Amygdala (tissue), 56 donors: ENCODE measurements at places on chromosomes 4 and X.

- DNase-seq: no peak
Observed at GRCh38 chrX:130419263-130419662, 17.5 kb downstream of the RBMX2 start.

DNA sequence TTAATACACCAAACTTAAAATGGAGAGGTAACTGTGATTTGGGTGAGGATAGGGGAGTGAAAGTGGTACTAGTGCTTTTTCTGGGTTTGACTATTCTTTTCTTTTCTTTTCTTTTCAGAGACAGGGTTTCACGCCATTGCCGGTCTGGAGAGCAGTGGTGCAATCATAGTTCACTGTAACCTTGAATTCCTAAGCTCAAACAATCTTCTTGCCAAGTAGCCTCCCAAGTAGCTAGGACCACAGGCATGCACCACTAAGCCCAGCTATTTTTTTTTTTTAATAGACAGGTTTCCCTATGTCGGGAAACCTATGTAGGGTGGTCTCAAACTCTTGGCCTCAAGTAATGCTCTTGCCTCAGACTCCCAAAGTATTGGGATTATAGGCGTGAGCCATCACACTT is 3.0 kb upstream of the ARMCX4 start:
- no peak for DNase-seq

DNA sequence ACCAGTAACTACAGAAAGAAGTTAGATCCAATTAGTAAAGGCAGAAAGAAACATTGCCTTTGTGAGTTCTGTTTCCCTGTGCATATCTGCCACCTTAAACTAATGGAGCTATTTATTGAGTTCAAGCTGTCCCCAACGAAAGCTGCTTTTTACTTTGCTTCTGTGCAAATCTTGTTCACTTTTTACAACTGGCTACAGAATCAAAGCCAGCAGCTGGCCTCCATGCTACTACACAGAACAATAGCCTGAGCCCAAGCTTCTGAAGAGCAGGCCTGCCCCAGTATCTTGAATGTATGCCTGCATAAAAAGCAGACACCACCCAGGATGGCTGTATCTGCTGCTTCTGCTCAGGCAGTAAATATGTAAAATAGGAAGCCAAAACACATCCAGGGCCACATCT is 28.1 kb downstream of the ANK2 start:
- peak; percentile 52 for DNase-seq

GRCh38 chr4:62450740-62451139 is 1250.6 kb downstream of the ADGRL3 start:
- DNase-seq: no peak

DNA sequence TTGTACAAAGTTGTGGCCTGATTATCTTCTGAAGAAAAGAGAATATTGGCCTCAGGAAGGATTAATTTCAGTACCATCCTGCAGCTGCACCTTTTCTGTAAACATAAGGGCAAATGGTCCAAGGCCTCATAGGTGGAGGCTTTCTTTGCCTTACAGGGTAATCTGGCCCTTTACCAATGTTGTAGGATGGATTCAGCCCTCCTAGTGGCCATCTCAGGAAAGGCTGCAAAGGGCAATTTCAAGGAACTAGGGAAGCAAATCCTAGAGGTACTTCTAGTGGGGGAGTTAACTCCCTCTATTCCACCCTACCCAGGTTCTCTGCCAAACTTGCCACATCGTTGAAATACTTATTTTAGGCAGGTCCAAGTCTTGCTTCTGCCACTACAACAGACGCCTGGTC is 57.6 kb downstream of the UGT2B11 start:
- DNase-seq: no peak

DNA sequence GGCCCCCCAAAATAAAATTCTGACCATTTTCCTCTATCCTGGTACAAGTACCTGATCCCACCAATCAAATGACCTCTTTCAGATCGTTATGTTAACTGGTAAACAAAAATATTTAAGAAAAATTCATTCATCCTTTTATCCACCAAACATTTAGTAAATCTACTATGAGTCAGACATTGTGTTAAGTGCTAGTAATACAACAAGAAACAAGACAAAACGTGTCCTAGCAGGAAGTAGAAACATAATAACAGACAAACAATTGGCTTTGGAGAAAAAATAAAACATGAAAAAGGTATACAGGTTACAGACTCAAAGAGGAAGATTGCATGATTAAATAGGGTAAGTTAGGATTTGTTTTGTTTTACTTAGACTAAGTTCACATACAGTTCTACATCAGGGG is 43.7 kb downstream of the ANTXR2 start:
- DNase-seq: no peak

GRCh38 chr4:115108850-115109249 is 4.6 kb downstream of the NDST4 start:
- DNase-seq: no peak

GRCh38 chr4:174198828-174199227 is 84.6 kb downstream of the FBXO8 start:
- DNase-seq: no peak

DNA sequence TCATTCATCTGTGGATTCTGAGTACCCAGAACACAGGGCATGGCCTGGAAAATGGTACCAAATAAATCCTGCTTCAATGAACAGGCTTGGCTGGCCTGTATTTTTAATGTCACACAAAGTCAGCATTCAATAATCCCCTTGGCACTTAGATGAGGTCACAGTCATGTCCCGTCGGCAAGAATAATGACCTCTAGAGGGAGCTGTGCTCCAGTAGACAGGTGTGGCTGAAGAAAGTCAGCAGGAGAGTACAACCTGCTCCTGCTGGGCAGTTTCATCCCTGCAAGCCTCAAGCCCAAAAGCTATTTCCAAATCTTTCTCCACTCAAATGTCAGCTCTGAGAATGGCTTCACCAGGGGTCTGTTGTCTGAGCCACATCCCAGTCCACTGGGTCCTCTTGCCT is 404.0 kb upstream of the F9 start:
- DNase-seq: no peak

DNA sequence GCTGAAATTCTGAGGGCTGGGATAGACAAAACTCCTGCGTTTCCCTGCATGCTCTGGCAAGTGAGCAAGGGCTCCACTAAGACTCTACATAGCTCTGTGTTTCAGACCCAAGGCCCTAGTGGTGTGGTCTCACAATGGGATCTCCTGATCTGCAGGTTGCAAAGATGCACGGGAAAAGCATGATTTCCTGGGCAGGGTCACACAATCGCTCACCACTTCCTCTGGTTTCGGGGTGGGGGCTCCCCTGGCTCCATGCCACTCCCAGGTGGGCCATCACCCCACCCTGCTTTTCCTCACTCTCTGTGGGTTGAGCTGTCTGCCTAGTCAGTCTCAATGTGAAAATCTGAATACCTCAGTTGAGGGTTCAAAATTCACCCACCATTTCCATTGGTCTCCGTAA is 111.5 kb downstream of the KLF8 start:
- DNase-seq: no peak

DNA sequence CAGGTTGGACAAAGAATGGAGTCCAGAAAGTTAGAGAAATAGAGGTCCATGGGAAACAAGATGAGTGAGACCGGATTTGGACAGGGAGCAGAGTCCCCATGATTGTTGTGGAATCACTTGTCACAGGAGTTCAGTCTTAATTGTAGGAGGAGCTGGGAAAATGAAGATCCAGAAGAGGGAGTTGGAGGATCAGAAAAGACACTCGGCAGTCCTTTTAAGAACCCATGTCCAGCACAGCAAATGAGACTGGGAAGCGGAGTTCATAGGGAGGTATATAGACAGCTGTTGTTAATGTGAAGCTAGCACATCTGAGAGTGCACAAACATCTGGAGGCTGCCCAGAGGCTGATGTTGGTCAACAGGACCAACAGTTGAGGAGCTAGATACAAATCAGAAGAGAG is 111.4 kb upstream of the RXFP1 start:
- no peak for DNase-seq

DNA sequence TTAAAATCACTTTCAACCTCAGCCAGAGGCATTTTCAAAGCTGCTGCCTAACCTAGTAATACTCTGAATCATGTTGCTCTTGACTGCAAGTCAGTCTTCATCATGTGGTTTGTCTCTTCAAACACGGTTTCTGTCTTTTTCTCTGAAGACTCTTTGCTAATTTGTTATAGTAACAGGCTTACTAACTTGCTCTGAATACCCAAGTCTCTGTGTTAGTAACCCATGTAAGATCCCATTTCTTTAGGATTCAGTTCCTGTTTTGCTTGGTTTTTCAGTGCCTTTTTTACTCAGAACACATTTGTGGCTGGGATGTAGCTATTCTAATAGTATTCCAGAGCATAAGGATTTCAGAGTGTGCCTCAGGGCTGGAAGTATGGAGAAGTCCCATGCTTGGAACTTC is 1450.6 kb upstream of the IGFBP7 start:
- DNase-seq: no peak

GRCh38 chr4:137545461-137545861 is 13.2 kb upstream of the PCDH18 start:
- DNase-seq: no peak

GRCh38 chrX:145843146-145843904 is 25.7 kb downstream of the SLITRK2 start:
- peak; percentile 34 for DNase-seq

- DNase-seq: no peak
Observed at GRCh38 chr4:53592686-53593501, 1.6 kb upstream of the LNX1 start.

- no peak for DNase-seq
Observed at GRCh38 chr4:186348433-186348832, 82.4 kb downstream of the F11 start.

DNA sequence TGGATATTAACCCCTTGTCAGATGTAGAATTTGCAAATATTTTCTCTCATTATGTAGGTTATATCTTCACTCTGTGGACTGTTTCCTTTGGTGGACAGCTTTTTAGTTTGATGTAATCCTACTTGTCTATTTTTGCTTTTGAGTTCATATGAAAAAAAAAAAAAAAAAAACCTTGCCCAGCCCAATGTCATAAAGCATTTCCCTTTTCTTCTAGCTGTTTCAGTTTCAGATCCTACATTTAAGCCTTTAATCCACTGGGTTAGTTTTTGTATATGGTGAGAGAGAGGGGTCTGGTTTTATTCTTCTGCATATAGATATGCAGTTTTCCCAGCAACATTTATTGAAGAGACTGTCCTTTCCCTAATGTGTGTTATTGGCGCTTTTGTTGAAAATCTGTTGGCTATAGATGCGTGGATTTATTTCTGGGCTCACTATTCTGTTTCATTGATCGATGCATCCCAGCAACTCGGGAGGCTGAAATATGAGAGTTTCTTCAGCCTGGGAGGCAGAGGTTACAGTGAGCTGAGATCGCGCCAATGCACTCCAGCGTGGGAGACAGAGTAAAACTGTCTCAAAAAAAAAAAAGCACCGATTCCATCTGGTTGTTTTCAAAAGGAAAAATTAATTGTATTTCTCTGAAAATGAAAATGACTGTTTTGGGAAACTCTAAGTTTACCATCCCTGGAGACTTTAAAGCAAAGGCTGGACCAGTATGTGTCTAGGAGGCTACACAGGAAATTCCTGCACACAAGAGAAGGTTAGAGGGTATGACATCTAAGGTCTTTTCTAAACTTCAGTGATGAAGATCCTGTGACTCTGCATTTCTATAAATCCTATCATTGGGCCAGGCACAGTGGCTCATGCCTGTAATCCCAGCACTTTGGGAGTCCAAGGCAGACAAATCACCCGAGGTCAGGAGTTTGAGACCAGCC is 35.6 kb downstream of the STEEP1 start:
- DNase-seq: no peak

DNA sequence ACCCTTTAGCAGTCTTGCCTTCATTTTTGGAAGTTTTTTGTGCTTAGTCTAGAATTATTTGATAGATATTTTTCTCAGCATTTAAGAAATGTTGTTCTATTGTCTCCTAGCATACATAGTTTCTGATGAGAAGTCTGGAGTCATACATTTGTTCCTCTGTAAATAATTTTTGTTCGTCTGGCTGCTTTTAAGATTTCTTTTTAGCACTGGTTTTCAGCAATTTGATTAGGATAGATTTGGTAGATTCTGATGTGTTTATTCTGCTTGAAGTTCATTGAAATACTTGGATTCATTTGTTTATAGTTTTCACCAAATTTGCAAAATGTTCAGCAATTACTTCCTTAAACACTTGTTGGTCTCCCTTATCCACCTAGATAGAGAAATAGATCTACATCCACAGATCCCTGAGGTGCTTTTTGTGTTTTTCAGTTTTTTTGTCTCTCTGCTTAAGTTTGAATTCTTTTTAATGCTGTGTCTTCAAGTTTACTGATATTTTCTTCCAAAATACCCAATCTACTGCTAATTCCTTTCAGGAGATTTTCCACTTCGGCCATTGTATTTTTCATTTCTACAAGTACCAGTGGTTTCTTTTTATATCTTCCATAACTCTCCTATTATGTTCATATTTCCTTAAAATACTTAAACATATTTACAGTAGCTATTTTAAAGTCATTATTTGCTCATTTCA is 64.9 kb downstream of the ABLIM2 start:
- no peak for DNase-seq

DNA sequence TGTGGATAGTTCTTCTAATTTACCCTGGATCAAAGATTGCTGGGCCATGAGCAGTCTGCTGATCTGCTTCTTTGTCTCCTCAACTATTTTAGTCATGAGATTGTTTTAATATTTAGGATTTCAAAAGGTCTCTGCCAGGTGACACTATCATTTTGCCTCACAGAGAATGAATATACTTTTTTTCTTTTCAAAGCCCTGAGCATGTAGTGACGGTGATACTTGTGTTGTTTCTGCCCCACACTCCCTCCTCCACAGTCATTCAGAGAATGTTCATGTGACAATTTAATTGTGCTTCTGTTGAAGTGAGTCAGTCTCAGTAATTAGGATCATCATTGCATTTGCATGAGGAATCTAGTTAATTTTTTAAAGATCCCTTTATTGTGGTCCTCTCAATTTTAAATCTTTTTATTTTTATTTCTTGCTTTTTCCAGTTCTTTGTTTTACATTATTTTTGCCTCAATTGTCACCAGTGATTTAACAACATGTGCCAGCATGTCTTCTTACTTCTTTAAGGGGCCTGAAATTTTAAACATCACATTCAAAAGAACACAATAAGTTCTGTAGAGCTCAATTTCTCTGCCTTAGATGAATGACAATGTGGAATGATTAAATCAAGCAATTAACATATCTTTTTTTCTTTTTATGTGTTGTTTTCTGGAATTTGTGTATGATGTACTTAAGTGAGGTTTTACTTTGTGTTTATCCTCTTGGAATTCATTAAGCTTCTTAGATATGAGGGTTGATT is 12.3 kb downstream of the MMRN1 start:
- no peak for DNase-seq

GRCh38 chrX:119565107-119565663 is at the start of gene STEEP1:
Gene STEEP1, minus strand, starts transcription at chrX:119565409. Its CDS starts 54 bp downstream, at chrX:119565355.
- DNase-seq: peak; percentile 57

DNA sequence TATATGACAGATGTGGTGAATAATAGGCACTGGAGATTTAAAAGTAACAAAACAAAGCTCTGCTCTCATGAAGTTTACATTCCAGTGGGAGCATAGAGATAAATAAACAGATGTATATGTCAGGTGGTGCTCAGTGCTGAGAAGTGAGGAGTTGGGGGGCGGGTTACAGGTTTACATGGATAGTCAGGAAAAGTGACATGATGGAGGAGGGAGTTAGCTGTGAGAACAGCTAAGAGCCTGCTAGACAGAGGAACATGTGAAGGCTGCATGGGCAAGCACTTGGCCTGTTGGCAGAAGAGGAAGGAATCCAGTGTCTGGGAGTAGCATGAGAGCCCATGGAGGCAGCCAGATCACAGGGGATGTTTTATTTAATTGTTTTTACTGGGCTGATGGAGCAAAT is 10.2 kb upstream of the TMEM156 start:
- DNase-seq: no peak
